Placental epithelial cell (primary cell): ENCODE measurements at places on chromosomes 13 and 19. TPM values are rescaled to one million over a fixed set of nuclear protein-coding genes. Genes with fewer than 3 reads are reported as not detected.

The CGB7 gene
- 2.2 and 4.7 TPM in 2 replicates for total RNA-seq

The EFNA2 gene
- 0.39 TPM in 1 of 2 replicates, not detected in the other for total RNA-seq

The KCNJ14 gene
- 0.33 and 0.79 TPM in 2 replicates for total RNA-seq

The GAPDHS gene
- not detected in 2 replicates for total RNA-seq

The CEACAM1 gene
- total RNA-seq: not detected in 2 replicates

The ZNF439 gene
- total RNA-seq: 14.7 and 17.3 TPM in 2 replicates

The SIGLEC8 gene
- not detected in 2 replicates for total RNA-seq

The PINLYP gene
- total RNA-seq: 2.4 and 11.0 TPM in 2 replicates

The GFY gene
- total RNA-seq: not detected in 2 replicates

The U2AF2 gene
- total RNA-seq: 70.3 and 84.4 TPM in 2 replicates

The PSG7 gene
- total RNA-seq: 0.76 TPM in 1 of 2 replicates, not detected in the other

The TTC9B gene
- total RNA-seq: under 0.01 TPM in 1 of 2 replicates, not detected in the other

The SMAD9 gene
- total RNA-seq: 0.11 and 0.39 TPM in 2 replicates

The ZNF534 gene
- not detected in 2 replicates for total RNA-seq

The ZIC5 gene
- total RNA-seq: not detected in 2 replicates

The IGFL1 gene
- total RNA-seq: not detected in 2 replicates

The ZNF208 gene
- total RNA-seq: 7.5 and 8.5 TPM in 2 replicates

The CYP4F2 gene
- total RNA-seq: not detected in 2 replicates

The HPN gene
- 0.22 and 0.79 TPM in 2 replicates for total RNA-seq

The SMIM44 gene
- not detected in 2 replicates for total RNA-seq

The PCDH17 gene
- under 0.01 and 0.43 TPM in 2 replicates for total RNA-seq

The NBEA gene
- 0.39 and 1.2 TPM in 2 replicates for total RNA-seq

The FBXW9 gene
- total RNA-seq: 15.7 and 19.8 TPM in 2 replicates

The APOC1 gene
- total RNA-seq: 0.79 TPM in 1 of 2 replicates, not detected in the other

The RAB8A gene
- 61.6 and 86.1 TPM in 2 replicates for total RNA-seq

The RNF225 gene
- total RNA-seq: 2.8 and 5.5 TPM in 2 replicates

The DENND1C gene
- total RNA-seq: not detected in 2 replicates

The PRSS57 gene
- not detected in 2 replicates for total RNA-seq

The ALKBH6 gene
- 11.0 and 18.3 TPM in 2 replicates for total RNA-seq

The TIMM29 gene
- total RNA-seq: 36.9 and 37.5 TPM in 2 replicates

The ZSCAN22 gene
- total RNA-seq: 5.5 and 6.6 TPM in 2 replicates

The SOX1 gene
- total RNA-seq: not detected in 2 replicates

The CALR3 gene
- 0.79 TPM in 1 of 2 replicates, not detected in the other for total RNA-seq

The IGFL4 gene
- not detected in 2 replicates for total RNA-seq

The SYNE4 gene
- total RNA-seq: 8.5 and 10.2 TPM in 2 replicates

The ZNF224 gene
- 26.7 and 40.0 TPM in 2 replicates for total RNA-seq

The CCL25 gene
- not detected in 2 replicates for total RNA-seq

The GRIK5 gene
- 0.11 TPM in 1 of 2 replicates, not detected in the other for total RNA-seq

The IQCN gene
- 2.5 and 3.5 TPM in 2 replicates for total RNA-seq

The PSG5 gene
- 20.8 and 65.1 TPM in 2 replicates for total RNA-seq

The CTU1 gene
- 6.3 and 7.9 TPM in 2 replicates for total RNA-seq

The CYP2A7 gene
- total RNA-seq: not detected in 2 replicates

The WDR87 gene
- under 0.01 TPM in 2 replicates for total RNA-seq

The ZNF442 gene
- 2.8 and 5.1 TPM in 2 replicates for total RNA-seq

The NLRP5 gene
- not detected in 2 replicates for total RNA-seq

The ZFP28 gene
- total RNA-seq: 5.5 and 9.4 TPM in 2 replicates

The TEX26 gene
- total RNA-seq: not detected in 2 replicates

The CRX gene
- not detected in 2 replicates for total RNA-seq
